Kasumi-1 (cell line): ENCODE measurements at places on chromosomes 11 and 22.

GRCh38 chr11:77259641-77260040, 41.8 kb downstream of the GDPD4 start:
- no peak for DNase-seq

GRCh38 chr11:74050465-74050864, 41.6 kb upstream of the UCP3 start:
- no peak for DNase-seq

- no peak for DNase-seq
These were observed 25.9 kb downstream of the APOBEC3H start for GRCh38 chr22:39122772-39123470.

- no peak for DNase-seq
These were observed 187.8 kb downstream of the HIPK3 start for GRCh38 chr11:33444835-33445594.

DNA sequence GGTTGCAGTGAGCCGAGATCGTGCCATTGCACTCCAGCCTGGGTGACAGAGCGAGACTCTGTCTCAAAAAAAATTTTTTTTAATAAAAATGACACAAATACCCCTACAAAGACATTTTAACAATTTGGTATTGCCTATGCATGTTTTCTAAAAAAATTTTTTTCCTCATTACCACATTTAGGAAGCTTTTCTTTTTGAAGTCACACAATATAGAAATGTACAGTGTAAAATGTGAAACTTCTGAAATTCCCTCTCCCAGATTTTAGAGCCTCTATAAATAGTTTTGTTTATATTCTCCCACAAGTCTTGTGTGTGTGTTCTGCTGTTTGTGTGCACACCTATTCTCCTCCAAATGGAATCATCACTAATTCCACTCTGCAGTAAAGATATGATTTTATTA, 7.6 kb downstream of the ST14 start:
- DNase-seq, result no peak

DNA sequence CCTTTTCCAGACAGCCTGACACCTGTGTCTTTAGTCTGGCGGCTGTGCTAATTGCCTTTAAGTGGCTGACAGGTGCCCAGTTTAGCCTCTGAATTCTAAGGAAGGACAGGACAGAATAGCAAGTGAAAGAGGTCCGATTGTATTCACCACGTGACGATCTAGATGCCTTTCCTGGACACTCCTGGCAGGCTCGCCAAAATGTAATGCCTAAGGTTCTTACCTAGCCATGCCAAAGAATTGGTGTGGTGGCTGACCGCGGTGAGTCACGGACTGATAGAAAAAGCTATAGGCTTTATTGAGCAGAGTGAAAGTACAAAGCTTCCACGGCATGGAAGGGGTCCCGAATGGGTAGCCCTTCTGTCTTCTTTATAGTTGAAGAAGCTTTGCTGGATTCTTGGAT, 26.7 kb downstream of the ANKRD42 start:
- DNase-seq, result no peak

DNA sequence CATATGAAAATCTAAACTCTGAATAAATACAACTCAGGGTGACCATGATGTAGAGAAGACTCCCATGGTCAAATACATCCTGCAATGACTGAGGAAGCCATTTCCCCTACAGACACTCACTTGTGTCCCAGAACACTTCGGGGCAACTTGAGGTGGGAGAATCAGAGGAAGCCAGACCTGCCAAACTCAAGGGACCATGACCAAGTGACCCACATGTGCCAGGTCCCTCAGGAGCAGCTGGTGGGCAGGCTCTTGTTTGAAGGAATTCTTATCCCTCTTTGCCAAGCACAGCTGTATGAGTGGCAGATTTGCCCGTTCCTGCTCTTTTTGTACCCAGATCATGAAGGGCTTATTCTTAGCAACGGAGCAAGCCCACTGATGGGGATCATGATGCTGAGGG, 17.8 kb downstream of the SPATA19 start:
- no peak for DNase-seq

- peak; percentile 52 for DNase-seq
These were observed 1.7 kb downstream of the TOM1 start for GRCh38 chr22:35301372-35301874.

DNA sequence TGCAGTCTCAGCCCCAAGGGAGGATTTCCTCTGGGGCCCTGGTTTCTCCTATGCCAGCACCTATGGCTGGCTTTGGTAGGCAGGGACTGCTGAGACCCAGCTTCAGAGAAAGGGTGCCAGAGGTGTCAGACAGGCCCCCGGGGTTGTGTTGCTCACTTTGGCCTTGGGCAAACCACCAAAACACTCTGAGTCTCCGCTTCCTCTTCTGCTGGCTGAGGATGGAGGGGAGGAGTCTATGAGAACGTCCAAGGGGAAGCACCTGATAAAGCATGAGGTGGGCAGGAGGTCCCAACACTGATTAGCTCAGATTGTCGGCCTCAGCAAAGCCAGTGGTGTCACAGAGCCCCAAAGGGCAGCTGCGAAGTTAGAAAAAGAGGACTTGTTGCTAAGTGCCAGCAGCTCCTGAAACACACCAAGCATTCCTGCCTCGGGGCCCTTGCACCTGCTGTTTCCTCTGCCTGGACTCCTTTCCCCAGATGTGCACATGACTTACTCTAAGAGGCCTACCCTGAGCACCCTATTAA, 10.5 kb downstream of the SMTNL1 start:
- peak; percentile 56 for DNase-seq

GRCh38 chr11:44403587-44404273, 93.8 kb upstream of the ALX4 start:
- DNase-seq, result no peak

DNA sequence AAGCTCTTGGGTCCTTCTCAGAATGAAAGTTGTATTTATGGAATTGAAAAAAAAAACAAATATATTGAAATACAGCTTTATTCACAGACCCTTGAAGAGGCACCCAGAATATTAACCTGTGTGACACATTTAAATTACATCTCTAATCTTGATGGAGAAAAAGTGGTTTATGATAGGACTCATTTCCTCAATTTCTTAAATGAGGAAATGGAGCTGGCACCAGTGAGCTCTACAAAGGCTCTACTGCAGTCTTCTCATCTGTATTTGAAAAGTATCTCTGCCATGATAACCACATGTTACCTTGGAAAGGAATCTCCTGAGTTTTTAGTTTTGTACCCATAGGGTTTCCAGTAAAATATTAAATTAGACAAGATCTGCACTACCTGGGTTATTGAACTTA, 186.5 kb downstream of the HIPK3 start:
- DNase-seq, result no peak

- DNase-seq, result peak; percentile 85
These were observed 197.0 kb downstream of the PGR start for GRCh38 chr11:100932474-100933100.

DNA sequence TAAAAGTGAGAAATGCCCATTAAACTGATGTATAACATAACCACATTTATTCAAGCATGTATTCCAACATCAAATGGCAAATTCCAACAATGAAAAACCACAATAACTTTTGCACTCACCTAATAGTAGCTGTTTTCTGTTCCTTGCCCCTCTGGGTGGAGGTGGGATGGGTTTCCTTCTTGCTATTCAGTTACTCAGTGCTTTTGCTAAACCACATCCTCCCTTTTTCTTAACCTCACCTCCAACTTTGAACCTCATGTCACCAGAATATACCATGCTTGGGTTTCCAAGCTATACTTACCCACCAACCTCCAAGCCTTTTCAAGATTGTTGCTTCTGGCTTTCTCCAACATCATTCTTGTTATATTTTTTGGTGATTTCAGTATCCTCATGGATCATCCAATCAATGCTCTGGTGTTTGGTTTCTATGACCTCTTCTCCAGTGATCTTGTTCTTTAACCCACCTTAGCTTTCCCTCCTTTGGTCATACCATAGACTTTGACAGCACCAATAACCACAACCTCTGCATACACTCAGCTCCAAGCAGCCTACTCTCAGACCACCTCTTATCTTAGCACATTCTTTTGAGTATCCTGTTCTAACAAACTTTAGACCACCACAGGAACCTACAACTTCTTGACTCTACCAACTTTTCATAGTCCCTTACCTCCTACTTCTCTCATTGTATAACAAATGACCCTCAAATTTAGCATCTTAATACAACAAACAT, 3.2 kb upstream of the CCDC15 start:
- DNase-seq, result no peak

DNA sequence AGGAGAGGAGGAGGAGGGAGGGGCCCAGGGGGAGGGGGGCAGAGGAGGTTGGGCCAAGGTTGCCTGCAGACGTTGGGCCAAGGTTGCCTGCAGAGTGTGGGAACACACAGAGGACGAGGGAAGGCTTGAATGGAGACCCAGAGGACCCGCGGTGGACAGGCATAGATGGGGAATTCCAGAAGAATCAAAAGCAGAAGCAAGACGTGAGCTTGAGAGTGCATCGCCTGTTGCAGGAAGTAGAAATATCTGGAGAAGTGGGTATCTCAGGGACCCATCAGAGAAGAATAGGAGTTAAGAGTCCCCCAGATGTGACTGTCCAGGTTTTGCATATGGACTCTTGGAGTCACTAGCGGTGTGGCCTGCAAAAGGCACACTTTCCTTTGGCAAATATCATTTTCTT, 670.2 kb downstream of the TBC1D22A start:
- DNase-seq, result no peak

DNA sequence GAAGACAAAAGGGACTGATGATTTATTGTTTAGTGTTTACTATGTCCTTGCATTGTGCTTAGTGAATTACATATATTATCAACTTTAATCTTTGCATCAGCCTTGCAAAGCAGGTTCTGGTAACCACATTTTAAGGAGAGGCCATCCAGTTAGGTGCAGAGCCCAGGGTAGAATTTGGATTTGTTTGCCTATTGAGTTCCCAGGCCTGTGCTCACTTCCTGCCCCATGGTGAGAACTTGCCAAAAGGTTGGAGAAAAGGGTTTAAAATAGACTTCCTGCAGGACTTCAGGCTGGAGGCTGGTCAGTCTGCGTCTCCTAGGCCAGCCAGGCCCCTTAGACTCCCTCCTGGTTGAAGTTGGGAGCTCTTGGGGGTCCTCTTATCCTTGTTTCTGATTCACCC, 72.1 kb downstream of the ATXN10 start:
- no peak for DNase-seq

- DNase-seq, result no peak
These were observed 44.1 kb upstream of the MN1 start for GRCh38 chr22:27845644-27846043.

DNA sequence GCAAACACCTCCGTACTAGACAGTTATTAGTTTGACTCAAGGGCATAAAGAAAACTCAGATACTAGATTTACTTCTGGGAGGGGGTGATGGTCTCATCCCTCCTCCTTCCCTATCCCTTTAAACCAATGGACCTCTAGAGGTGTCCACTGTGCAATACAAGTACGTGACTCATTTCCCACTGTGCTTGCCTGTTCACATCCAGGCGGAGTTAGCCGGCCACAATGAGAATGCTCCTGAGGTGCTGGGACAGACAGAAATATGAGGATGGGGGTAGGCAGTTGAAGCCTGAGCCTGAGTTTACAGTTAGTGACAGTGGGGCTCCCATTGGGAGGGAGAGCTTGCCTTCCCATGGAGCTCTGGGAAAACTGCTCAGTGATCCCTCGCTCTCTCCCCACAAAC, 8.4 kb upstream of the PMM1 start:
- DNase-seq, result no peak

GRCh38 chr11:62539238-62539925, 7.2 kb downstream of the AHNAK start:
- DNase-seq, result peak; percentile 6

DNA sequence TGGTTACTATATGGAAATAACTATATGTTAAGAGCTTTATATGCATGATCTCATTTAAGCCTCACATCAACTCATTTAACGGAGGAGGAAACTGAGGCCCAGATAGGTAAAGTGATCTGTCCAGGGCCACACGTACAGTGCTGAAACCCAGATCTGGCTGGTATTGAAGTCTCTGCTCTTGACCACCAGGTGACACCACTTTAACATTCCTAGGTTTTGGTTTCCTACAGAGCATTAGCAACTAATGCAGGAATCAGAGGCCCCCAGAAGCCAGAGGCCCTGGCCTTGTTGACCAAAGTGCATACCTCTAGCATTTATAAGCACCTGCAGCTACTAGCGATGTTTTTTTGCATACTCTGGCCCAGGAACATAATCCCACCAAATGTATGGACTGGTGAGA, 12.9 kb upstream of the LIMK2 start:
- DNase-seq, result no peak

GRCh38 chr22:38148245-38148644, 33.4 kb downstream of the PLA2G6 start:
- no peak for DNase-seq

- peak; percentile 95 for DNase-seq
These were observed 16.2 kb downstream of the CAPN5 start for GRCh38 chr11:77082838-77083565.

- DNase-seq, result no peak
These were observed 107.1 kb upstream of the RASSF10 start for GRCh38 chr11:12901874-12902481.

- DNase-seq, result no peak
These were observed 1.2 kb upstream of the TNFRSF13C start for GRCh38 chr22:41927813-41928212.

- DNase-seq, result no peak
These were observed 7.2 kb downstream of the ARHGEF12 start for GRCh38 chr11:120343429-120343828.

GRCh38 chr11:86523738-86524619, 148.4 kb downstream of the ME3 start:
- no peak for DNase-seq

DNA sequence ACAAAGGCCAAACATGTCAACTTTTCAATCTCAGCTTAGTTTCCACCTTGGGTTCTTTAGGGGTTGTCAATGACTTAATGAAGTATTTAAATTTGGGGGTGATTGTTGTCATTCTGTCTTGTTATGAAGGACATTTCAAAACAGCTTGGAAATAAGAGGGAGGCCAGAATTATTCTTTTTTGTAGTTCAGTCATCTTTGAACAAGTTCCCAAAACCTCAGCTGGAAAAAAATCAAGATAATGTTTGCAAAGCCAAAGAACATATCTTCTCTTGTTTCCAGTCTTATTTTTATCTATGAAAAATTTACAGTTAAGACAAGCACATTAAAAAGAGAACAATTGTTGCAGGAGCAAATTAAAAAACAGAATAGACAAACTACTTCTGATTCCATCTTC, 612.8 kb downstream of the INSC start:
- DNase-seq, result no peak

DNA sequence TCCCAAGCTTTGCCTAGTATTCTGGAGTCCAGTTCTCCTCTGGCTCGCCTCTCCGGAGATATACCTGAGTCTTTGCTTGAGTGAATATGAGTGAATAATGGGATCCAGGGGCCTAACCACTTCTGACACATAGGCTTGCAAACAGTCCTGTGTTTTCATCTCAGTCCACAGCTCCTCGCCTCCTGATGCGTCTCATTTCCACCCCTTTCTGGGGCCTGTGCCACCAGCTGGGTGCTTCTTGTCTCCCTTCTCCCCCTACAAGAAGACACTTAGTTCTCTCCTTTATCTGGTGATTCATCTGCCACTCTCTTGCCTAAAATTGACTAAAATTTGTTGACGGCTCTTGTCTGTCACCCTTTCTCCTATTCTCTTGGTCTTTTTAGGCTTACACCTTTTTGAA, 44.6 kb downstream of the SFI1 start:
- no peak for DNase-seq

- no peak for DNase-seq
These were observed 34.8 kb downstream of the RELT start for GRCh38 chr11:73411031-73411430.
